ENCODE measurements at places on chromosomes 6 and 20. TPM values are rescaled to one million over a fixed set of nuclear protein-coding genes. Genes with fewer than 3 reads are reported as not detected.
A peak's percentile ranks its signal among the peaks of the same experiment; 100 is the strongest.

DNA sequence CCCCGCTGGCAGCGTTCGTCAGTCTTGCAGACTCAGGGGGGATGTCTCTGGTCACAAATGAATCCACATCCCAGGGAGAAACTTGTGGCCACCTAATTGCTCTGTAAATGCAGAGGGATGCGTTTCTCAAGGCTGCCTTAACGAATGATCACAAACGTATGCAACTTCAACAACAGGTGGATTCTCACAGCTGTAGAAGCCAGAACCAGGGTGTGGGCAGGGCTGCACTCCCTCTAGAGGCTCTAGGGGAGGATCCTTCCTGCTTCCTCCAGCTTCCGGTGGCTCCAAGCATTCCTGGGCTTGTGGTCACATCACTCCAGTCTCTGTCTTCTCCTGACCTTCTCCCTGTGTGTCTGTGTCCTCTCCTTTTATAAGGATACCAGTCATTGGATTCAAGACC is 3.3 kb upstream of the TAF4 start:
- no peak for DNase-seq

- no peak for DNase-seq
These were observed 140.9 kb downstream of the THBS2 start for GRCh38 chr6:169112483-169113320.

DNA sequence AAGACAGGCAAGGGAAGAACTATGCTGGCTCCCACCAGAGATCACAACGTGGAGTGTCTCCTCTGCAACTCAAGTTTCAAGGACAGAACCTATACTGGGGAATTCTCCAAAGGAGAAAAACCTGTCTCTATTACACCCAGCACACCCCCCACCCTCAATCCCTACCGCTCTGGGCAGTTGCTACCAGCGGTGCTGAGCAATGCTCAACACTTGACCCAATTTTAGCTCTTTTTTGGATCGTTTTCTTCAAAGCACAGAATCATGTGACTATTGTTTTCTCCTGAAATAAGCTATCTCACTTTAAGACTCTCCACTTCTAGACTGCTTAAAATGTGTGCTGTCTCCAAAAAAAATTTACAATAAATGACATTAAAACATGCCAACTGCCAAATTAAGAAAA is 23.3 kb downstream of the MAP7 start:
- no peak for DNase-seq

DNA sequence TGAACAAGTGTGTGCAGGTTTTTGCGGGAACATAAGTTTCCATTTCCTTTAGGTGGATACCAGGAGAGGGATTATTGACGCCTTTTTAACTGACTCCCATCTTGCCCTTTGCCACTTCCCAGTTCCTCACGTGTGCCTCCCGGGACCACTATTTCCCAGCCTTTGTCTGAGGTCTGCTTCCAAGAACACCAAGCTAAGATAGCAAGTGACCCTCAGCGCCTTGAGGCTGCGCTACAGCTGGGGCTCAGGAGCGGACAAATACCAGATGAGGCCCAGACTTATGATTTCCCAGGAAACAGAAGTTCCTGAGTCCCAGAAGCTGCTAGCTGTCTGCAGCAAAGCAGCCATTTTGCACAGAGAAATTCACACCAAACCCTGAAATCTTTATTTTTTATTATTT is 216.7 kb downstream of the SYNDIG1 start:
- DNase-seq, result no peak

- DNase-seq, result peak; percentile 62
These were observed 5.7 kb downstream of the COMMD7 start for GRCh38 chr20:32737371-32738223.

DNA sequence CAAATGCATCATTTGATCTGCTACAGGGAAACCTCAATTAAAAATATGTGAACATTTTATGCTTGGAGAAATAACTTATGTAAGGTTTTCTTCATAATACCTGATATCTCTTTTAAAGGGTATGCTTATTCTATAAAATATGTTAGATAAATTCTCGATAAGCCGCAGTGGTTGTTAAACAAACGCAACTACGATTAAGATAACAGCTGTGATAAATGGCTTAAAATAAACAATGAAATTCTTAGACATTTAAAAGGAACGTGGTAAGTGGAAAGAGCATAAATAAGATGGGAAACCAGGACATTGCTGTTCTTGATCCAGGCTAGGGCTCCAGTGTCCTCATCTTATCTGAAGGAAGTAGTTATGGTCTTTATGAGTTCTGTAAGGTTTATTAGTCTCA is 415.9 kb downstream of the CD83 start:
- DNase-seq, result no peak

DNA sequence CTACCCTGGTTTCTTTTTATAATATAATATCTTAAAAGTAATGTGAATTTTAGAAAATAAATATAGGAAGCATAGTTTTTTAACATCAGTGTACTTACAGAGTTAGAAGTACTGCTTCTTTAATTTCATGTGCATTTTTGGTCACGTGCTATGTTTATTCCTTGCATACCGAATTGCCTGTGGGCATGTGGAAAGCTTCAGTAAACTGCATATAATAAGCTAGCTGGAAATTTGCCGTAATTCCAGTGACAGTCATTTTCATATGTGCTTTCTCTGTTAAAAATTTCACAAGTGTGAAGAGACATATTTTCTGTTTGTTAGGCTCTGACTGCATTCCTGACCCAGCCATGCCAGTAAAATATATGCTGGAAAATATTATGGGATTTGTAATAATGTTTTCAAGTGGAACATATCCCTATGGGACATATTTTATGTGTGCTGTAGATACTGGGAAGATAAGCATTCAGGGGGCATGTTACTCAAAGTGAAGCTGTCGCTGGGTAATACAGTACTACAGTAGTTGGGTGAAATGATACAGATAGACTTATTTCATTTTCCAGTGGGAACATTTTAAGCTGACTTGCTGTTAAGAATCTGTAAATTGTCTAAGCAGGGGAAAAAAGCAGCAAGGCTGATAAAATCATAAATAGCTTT is 616.7 kb downstream of the FRK start:
- no peak for DNase-seq

DNA sequence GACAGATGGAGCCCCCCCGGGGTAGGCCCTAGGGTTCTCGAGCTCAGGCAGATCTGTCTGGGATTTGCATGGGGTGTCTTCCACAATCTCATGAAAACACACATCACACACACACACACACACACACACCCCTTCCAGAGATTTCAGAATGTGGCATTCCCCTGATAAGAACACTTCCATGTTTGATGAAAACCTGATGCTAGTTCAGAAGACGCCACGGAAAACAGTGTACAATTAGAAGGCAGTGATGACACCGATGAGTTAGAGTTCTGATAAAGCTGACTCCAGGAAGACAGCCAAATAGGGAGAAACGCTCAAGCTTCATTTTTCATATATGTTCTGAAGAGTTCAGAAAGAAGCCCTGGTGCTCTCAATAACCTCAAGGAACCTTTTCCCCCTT is 438.7 kb upstream of the JARID2 start:
- DNase-seq, result no peak

DNA sequence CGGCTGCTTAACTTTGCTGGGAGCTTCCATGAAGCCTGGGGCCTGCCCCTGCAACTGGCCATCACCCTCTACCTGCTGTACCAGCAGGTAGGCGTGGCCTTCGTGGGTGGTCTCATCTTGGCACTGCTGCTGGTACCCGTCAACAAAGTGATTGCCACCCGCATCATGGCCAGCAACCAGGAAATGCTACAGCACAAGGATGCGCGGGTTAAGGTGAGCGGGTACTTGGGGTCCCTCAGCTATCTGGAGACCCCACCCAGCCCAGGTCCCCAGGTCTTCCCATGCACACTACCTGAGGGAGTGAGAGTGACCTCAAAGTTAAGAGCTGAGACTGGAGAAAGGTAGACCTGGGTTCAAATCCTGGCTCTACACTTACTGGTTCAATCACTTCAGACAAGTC is 5.8 kb downstream of the ABCC10 start:
- DNase-seq, result no peak

GRCh38 chr6:40585651-40586269 is 1.4 kb downstream of the LRFN2 start:
- peak; percentile 13 for DNase-seq

- no peak for DNase-seq
These were observed 626.6 kb upstream of the CITED2 start for GRCh38 chr6:140001005-140001404.

GRCh38 chr6:15877231-15877630 is 214.4 kb upstream of the DTNBP1 start:
- DNase-seq, result no peak

GRCh38 chr6:88302769-88303225 is 136.7 kb upstream of the CNR1 start:
- no peak for DNase-seq

- no peak for DNase-seq
These were observed 53.5 kb upstream of the BMP6 start for GRCh38 chr6:7672066-7673062.

- DNase-seq, result no peak
These were observed 141.7 kb downstream of the CD164 start for GRCh38 chr6:109240370-109241084.

DNA sequence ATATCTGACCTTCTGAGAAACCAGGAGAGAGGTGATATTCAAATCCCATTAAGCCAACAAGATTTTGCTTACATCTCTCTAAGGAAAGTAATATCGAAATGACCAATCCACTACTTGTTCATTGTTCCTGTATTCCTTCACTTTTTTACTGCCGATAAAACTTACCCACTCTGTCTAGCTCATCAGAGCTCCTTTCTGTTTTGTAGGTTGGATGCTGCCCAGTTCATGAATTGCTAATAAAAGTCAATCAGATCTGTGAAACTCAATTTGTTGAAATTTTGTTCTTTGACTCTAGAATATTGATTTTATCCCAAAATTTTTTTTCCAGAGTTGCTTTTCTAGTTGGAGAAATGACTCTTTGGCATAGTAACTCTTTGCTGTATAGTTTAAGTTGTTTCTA is 148.9 kb upstream of the INSM1 start:
- DNase-seq, result no peak

DNA sequence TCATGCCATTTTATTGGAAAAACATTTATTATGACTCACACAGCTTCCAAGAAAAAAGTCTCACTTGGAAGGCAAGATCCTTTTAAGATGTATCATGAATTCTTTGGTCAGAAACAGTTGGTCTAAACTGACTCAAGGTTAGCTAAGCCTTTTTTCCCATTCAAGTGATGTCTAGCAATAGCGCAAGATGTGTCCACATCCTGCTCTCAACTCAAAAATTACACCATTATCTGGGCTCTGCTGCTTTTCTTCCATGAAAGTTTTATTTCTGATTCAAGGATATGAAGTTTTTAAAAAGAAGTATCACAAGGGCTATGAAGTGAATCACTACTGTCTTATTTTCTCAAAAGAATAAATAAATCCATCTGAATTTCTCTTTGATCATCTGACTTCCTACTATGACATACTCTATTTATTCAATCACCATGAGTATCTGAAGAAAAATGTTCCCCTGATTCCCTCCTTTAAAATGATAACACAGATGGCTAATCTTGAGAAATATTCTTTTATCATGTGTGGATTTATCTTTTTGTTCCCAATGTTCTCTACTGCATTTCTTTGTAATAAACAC is 139.2 kb downstream of the AHI1 start:
- DNase-seq, result peak; percentile 33

GRCh38 chr6:73774311-73774774 is 78.3 kb downstream of the CD109 start:
- DNase-seq, result peak; percentile 94

Gene COL12A1
- 6.6 TPM for total RNA-seq

Gene STX7
- total RNA-seq, result 28.4 TPM

Gene GPX5
- total RNA-seq, result not detected

Gene ELOVL2
- total RNA-seq, result 11.3 TPM

Gene CST2
- not detected for total RNA-seq
